ENCODE measurements at places on chromosomes 13 and 19.
A peak's percentile ranks its signal among the peaks of the same experiment; 100 is the strongest.

- peak; percentile 34 for DNase-seq
These were observed 1.1 kb downstream of the CD79A start for GRCh38 chr19:41877916-41878905.

- peak; percentile 91 for DNase-seq
These were observed 7.4 kb downstream of the FGF14 start for GRCh38 chr13:102394158-102395053.

DNA sequence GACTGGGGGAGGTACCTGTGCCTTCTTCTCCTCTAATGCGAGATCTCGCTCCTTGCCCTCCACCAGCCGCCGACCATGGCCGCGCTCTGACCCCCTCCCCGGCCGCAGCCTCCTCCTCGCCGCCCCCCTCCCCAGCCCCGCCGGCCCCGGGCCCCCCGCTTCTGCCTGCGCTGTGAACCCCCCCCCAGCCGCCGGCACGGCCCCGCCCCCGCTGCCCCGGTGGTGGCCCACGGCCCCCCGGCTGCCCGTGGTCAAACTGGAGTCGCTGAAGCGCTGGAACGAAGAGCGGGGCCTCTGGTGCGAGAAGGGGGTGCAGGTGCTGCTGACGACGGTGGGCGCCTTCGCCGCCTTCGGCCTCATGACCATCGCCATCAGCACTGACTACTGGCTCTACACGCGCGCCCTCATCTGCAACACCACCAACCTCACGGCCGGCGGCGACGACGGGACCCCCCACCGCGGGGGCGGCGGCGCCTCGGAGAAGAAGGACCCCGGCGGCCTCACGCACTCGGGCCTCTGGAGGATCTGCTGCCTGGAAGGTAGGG is at the start of gene CACNG8:
Gene CACNG8, plus strand, starts transcription at position 51 of the 545 bp plus-strand sequence.
- no peak for DNase-seq

DNA sequence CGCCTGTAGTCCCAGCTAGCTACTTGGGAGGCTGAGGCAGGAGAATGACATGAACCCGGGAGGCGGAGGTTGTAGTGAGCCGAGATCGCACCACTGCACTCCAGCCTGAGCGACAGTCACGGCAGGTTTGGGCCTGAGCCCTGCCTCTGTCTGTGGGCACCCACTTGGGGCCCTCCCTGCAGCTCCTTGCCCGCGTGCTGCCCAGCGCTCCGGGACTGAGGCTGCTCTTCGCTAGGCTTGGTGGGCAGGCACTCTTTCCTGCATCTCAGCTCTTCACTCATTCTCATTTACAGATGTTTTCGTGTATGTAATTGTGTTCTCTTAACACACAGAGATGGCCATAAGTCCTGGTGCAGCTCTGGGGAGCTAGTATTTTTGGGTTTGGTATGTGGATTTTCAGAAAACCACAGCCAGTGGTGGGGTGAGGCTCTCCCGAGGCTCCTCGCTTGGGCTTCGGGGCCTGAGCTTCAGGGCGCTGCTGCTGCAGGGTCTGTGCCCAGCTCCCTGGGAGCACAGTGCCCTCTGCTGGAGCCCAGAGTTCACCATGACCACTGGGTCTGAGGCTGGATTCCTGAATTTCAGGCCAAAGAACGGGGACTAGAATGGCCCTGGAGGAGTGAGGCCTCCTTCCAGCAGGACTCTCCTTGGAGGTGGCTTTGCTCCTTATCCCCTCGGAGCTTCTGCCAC is 15.2 kb downstream of the UPF1 start:
- DNase-seq = peak; percentile 78

DNA sequence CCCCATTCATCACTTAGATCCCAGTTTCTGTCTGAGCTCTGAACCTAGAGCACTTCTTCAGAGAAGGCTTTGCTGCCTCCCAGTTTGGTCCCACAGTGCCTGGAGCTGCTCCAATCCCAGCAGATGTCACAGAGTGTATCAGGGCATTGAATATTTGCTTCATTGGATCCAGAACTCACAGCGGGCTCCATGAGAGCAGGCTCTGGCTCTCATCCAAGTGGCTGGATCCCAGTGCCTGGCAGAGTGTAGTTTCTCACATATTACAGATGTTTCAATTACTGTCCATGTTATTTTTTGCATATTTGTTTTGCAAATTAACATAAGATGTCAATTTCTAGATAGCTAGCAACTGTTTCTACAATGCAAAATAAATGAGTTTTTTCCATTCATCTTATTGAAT is 50.6 kb downstream of the MYO16 start:
- no peak for DNase-seq

DNA sequence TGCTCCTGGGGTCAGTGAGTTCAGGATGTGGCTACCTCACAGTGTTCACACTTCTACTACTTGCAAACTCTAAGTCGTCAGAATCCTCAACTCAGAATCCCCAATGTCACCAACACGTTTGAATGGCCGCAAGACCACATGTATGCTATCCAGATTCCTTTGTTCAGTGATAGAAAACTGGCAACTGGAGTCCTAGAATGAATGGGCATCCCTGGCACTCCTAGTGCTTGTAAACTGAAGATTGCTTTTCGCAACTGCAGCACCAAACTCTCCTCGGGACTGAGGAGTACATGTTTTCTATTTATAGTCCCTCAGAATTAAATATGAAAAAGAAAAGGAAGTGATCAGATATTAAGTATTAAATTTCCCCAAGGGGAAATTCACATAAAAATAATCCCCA is 4.9 kb downstream of the SMAD9 start:
- DNase-seq = no peak

DNA sequence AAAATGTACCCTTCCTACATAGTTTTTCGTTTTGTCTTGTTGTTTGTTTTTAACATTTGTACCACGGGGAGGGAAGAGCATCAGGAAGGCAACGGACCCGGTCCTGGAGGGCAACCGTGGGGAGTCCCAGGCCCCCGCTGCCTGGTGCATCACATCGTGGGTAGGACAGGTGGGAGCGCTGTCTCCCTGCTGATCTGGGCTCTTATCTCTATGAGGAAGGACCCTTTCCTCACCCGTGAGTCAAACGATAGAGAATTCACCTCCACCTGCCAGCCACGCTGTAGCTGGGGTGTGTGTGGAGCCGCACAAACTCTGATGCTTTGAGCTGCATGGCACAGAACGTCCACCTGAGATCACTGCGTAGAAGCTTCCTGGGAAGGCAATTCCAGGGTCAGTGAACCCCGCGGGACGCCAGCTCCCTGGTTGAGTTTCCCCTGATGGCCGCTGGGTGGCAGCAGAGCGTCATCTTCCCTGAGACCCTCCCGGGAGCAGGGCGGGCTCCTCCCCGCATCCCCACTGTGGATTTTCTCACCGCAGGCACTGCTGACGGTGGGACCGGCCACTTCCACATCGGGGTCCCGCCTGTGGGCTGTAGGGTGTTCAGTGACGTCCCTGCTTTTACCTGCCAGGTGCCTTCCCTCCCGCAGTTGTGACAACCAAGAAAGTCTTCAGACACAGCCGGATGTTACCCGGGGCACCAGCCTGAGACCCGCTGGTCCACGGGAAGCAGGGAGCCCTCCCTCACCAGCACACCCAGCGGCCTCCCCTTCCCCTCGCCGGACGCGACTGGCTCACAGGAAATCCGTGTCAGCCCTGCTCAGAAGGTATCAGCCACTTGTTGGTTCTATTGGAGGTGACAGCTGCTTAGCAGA is 54.7 kb downstream of the ZNF787 start:
- peak; percentile 58 for DNase-seq

GRCh38 chr19:19900139-19900728 is 512 bp upstream of the ZNF93 start:
- DNase-seq = peak; percentile 0
